Kidney capillary endothelial cell (primary cell): ENCODE measurements at places on chromosomes 12 and 14.
A peak's percentile ranks its signal among the peaks of the same experiment; 100 is the strongest.

DNA sequence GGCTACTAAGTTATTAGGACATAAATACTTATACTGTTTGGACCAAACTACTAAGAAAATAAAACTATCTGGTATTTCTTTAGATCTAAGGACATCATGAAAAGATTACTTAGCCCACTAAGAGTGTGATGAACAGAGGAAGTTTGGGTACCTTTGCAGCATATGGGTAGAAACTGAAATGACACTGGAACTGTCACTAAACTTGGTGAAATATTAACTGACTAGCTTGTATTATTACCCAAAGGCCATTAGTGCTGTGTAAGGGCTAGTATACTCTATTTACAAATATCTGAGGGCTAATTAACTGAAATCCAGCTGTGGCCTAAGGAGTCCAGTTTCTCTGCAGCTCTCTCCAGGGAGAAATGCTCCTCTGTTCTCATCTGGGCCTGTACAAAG is 45.5 kb downstream of the PAWR start:
- DNase-seq, result no peak

- DNase-seq, result no peak
Measured at GRCh38 chr12:101962486-101962885, 85.1 kb downstream of the DRAM1 start.

DNA sequence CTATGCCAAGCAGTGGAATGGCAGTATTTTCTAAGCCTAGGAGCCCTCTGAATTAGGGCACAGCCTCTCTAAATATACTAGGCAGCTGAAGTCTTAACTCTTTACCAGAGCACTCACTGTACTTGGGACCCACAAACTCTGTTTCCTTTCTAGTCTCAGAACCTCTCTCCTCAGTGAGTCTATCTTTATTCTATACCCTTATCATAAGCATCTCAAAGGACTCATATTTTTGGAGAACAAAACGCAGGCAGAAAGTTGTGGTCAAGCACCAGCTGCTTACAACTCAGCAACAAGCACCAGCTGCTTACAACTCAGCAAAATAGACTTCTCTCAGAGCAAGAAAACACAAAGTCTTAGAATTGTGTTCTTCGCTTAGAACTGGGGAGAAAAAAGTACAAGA is 993 bp downstream of the CCDC196 start:
- no peak for DNase-seq

DNA sequence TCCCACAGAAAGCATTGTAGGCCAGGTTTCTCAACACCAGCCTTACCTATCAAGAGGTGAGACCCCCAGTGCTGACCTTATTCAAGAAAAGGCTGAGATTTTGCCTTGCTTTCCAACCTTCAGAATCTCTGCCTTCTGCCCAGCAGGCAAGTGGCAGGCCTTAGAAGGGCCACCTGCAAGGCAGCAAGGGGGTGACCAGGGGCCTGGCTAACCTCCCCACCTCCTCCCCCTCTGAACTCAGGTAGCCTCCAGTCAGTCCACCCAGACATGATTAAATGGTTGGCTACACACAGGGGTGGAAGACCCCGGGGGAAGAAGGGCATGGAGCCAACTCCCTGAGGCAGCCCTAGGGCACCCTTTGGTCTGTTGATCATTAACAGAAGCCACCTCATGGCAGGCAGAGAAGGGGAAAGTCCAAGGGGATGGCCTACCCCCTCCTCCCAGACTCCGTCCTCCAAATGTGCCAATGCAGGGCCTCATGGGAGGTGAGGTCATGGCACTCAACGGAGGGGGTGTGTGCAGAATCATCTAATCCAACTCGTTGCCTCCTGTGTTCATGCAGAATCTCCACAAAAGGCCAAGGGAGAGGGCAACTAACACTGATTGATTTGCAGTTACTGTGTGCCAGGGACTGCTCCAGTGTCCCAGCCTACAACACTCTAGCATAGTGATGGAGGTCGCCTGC is 8.5 kb downstream of the ZFP36L1 start:
- DNase-seq, result no peak

GRCh38 chr14:61615743-61616523 is 79.4 kb upstream of the HIF1A start:
- no peak for DNase-seq

DNA sequence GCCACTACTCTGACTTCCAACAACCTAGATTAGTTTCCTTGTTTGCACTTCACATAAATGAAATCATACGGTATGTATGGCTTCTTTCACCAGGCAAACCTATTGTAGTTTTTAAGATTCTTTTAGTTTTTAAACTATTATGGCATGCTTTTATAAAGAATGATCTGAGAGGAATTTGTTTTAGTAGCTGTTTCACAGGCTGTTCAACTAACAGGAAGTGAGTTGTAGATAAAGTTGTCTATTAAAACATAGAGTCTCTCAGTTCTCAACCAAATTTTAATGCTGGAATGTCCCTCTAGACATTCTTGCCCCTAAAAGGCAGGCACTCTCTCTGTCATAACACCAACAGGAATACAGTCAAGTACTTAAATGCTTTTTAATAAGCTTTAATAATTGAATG is 102.7 kb upstream of the DACT1 start:
- no peak for DNase-seq

DNA sequence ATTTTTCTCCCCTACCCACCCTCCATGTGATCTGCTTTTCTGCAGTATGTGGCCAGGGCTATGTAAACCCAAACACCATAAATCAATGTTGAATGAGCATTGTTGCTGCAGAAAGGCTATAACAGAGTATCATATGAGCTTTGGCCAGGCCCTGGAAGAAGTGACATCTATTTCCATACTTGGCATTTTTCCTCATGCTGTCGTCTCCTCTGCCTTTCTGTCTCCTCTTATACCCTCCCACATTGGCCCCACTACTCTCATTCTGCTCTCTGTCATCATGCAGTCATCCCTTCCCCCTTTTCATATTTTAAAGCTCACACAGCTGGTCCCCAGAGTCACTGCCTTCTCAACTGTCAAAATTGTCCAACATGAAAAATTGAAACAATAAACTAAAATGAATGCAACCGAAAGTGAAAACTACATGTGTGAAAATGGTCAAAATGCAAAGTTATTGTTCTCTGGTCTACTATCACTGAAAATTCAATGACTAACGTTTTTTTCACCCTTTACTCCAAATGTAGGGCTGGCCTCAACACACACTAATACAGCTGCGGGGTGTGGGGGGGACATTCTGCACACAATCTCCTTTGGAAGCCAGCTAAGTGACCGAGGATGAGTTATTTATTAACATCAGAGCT is 290.7 kb upstream of the TMPO start:
- DNase-seq, result no peak

- no peak for DNase-seq
Measured at GRCh38 chr14:90446405-90446804, 49.6 kb downstream of the CALM1 start.

GRCh38 chr12:114415525-114415868 is 9.6 kb upstream of the TBX5 start:
- no peak for DNase-seq

DNA sequence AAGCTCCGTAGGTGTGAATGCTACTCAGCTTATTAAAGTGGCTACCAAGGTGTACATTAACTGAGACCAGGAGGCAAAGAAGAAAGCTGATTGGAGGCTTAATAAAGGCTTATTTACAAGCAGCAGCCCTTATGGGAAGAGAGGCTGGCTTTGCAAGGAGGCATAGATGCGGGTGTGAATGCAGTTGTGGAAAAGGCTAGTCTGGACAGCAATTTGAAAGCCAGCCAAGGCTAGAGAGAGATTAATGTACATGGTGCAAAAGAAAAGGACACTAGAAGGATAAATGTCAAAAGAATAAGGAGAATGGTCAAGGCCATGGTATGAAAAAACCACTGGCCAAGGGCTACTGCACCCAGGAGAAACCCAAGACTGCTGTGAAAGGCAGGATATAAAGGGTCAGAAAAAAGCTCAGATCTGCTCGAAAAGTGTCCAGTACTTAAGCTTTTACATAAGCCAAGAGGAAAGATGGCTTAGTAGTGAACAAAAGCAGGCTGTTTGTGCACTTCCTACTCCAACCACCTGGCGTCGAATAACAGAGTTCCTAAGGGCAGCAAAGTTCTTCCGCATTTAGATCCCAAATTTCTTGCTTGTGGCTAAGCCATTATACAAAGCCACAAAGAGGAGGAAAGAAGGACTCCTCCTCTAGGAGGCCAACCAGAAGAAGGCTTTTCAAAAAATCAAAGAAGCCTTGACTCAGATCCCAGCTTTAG is 24.0 kb downstream of the KLRK1 start:
- DNase-seq, result no peak

DNA sequence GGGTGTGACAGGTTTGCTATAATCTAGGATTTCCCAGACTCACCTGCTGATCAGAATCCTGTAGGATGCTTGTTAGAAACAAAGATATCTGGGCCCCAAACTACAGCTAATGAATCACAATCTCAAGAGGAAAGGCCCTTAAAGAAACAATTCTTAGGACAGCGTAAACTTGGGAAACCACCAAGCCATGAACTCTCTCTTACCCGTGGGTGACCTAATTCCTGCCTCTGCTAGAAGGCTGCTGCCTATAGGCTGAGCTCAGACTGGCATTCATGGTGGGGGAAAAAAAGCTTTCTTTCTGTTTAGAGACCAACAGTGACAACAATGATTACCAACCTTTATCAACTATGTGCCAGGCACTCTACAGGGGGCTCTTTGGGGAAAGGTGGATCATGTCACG is 213.9 kb upstream of the FKBP4 start:
- DNase-seq, result no peak

DNA sequence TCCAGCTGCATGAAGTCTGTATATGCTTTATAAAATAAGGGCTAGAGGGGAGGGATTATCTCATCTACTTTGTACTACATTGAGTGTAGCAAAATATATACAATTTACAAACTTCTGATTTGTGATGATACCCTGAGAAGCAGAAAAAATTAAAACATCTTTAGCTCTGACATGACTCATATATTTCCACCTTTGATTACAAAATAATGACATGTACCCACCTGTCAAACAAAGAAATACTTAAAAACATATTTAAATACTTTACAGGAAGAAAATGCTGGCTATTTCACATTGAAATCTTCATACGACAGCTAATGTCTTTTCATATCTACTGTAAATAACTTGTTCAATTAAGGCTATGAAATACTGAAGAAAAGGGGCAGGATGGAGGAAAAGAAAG is 3.3 kb downstream of the GPR135 start:
- no peak for DNase-seq

GRCh38 chr14:52950410-52950897 is 396 bp downstream of the FERMT2 start:
- DNase-seq, result peak; percentile 63

DNA sequence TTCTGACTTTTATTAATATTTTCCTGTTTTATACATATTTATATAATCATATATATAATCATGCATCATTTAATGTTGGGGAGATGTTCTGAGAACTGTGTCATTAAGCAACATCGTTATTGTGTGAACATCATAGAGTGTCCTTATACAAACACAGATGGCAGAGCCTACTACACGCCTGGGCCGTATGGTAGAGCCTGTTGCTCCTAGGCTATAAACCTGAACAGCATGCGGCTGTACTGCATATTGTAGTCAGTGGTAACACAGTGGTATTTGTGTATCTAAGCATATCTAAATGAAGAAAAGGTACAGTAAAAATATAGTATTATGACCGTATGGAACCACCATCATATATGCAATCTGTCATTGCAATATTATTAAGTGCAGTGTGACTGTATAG is 44.7 kb upstream of the BCL7A start:
- DNase-seq, result no peak

DNA sequence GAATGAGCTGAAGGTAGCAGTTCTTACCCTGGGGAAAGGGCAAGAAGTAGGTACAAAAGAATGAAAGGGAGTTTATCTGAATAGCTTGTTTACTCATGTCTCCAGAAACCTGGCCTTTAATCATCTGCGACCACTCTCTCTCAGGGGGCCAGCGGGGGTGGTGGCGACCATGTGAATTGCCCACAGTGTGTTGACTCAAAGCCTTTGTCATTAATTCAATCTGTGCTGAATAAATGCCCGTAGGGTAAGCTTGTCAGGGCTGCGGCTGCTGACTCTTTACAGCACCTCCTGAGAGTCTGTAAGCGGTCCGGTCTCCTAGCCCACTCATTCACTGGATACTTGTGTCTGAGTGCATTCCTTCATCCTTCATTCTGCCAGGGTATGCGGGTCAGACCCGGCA is 874.4 kb downstream of the SLC6A15 start:
- DNase-seq, result no peak

DNA sequence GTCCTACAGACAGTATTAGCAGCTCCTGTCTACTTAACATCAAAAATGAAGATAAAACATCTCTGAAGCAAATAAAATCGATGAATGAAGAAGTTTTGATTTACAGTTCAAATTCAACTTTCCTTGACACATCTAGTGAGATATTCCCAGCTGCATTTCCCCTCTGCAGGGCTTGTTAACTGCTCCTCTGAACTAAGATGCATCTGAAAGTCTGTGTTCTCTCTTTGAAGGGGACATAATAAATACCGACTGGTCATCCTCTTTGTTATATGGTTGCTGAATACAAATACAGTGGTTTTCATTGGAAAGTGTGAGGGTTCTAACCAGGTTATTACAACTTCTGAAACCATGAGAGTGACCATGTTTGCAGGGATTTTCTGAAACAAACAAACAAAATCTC is 266.4 kb upstream of the SLC16A7 start:
- DNase-seq, result no peak

GRCh38 chr14:38127356-38127755 is 80.3 kb upstream of the SSTR1 start:
- no peak for DNase-seq

DNA sequence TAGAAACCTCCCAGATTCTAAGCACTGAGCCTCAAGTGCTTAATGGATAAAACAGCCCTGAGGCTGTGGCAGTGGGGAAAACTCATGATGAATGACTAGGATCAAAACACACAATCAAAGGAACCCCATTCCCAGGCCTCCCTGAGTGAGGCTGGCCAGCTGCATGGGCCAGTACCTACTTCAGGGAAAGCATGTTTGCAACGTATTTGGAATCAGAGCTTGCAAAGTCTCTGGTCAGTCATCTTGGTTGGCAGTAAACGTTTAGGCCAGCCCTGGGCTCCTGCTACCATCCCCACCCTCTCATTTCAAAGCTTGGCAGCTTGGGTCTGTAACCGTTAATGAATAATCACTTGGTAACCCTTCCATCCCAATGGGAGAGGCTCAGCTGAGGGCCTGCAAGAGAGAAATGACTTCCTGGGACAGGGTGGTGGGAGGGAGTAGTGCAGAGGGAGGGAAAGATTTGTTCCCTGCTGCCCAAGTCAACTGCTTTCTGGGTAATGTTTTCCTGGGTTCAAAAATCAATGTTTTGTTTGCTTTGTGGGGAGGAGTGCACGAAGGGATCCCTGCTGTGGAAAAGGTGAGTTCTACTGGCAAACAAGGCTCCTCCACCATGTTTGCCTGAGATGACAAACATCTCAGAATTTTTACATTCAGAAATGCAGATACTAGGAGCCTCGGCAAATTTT is 2.0 kb upstream of the RNASE8 start:
- DNase-seq, result no peak
